Sciatic nerve (tissue), 2 donors: ENCODE measurements at places on chromosomes 2 and 18.

DNA sequence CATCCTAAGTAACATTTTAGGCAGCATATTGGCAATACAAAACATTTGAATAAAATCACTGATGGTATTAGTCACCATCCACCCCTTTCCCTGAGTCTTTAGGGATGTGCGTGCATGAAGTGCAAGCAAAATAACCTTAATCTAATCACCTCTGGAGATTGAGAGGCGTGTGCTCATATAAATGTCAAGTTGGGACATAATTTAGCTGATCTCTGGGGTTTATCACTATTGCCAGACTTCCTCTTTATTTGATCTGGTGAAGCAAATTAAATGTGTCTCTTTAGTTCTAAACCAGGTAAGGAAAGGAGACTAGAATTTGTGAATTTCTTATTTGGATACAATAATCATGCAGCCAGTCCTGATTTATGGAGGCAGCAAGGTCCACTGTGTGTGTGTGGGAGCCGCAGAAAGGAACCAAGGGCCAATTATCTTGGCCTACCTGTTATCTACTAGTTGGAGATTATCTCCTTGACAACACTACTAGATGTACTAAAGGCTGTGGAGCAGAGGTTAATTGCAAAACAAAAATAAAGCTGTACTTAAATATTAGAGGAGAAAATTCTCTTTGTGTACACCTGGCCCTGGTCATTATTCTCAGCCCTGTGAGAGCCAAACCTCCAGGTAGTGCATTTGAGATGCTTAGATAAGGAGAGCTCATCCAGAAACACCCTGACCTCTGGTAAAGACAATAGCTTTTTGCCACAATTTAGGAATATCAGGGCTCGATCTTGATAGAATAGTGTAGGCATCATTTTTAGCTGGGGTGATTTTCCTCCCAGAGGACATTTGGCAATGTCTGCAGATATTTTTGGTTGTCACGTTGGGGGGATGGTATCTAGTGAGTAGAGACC, 78.2 kb downstream of the HRH4 start:
- no peak for DNase-seq

DNA sequence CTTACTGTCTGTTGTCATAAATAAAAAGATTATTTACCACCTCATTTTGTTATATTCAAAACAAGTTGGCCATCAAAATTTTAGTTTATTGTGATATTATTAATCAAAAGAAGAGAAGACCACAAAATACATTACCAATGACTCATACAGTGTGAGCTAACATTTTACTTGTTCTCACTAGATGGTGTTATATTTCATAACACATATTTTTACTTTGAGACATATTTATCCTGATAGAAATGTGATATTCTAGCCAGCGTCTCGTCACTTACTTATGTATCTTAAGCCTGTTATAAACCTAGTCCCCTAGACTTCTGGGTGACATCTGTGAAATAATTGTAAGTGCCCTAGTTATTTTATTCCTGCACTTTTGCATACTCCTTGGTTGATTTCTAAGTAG, 263.2 kb downstream of the CDH7 start:
- no peak for DNase-seq

- DNase-seq = no peak
Measured at GRCh38 chr2:215870986-215871385, 142.4 kb downstream of the MREG start.

- no peak for DNase-seq
Measured at GRCh38 chr2:195343540-195343939, 313.5 kb upstream of the SLC39A10 start.

- DNase-seq = no peak
Measured at GRCh38 chr2:36553683-36554082, 44.3 kb downstream of the FEZ2 start.

- no peak for DNase-seq
Measured at GRCh38 chr2:88669482-88670214, 21.8 kb upstream of the RPIA start.

DNA sequence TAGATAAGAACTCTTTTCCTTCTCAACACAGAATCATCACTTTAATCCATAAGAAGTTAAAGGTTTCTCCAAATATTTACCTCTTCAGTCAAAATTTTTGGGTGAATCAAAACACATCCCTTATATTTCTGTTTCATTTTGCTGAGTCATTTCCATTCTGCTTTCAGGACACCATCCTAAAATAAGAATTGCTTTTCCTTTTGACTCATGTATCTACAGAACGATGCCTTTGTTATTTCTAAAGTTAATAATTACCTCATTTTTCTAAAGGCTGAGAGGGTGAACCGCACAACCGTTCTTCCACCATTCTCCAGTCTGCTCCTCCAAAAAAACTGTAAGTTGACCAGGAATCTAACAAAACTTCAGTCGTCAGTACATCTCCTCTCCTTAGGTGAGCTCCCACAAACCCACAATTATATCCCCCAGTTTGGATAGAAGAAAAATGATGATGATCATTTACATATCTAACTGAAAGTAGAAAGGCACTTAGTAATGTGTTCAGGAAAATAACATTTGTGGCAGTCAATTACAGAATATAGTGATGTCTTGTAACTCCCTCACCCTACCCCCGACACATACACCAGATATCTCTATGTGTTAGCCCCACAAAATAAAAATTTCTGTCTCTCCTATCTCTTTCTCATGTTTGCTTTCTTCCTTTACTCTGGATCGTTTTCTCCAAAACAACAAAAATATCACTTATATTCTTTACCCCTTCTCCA, 162.5 kb downstream of the RAD51AP2 start:
- DNase-seq = no peak

- no peak for DNase-seq
Measured at GRCh38 chr2:104413890-104414289, 440.0 kb upstream of the POU3F3 start.

GRCh38 chr2:105990624-105991023, 203.5 kb downstream of the UXS1 start:
- no peak for DNase-seq

DNA sequence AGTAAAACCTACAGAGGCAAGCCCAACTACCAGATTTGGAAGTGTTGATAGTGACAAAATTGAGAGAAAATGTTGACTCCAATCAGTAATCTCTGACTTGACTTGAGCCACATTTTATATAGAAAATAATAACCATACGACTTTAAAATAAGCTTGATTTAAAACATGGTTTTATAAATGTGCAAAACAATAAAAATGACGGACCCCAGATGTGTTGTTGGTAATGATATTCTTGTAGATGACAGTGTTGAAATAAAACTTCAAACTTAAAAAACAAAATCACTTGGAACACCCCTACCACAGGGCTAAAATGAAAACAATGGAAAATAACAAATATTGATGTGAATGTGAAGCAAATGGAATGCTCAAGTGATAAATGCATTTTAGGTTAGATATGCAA, 188.1 kb downstream of the SRBD1 start:
- DNase-seq = no peak

DNA sequence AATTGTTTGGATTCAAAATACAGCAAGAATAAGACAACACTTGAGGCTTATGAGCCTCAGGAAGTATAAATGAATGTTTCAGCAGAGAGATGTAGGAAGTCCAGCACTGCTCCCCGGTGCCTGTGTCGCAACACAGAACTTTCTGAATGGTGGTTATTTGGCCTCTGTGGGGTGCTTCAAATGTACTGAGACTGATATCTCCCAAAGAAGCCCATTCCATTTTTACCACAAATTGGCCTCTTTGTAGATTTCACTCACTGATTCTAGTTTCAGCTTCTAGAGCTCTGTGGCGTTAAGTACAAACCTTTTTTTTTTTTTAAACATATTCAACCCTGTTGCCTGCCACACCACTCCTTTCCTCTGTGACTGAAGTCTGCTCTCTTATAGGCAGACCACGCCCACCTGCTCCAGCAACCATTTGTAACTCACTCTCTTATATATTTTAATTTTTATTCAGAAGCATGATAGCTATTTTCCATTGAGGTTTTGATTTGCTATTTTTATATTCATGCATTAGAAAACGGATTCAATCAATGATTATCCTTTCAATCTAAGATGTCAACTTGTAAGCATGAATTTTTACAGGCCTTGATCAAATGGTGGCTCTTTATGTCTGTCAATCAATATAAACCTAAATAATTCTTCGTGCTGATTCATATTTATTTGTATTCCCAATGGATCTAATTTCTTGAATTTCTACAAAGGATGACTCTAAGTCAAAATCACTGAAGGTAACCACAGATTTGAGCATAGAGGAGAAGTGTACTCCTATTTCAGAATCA, 277.1 kb upstream of the CCDC68 start:
- DNase-seq = no peak

- no peak for DNase-seq
Measured at GRCh38 chr2:181594322-181594721, 62.6 kb downstream of the CERKL start.

DNA sequence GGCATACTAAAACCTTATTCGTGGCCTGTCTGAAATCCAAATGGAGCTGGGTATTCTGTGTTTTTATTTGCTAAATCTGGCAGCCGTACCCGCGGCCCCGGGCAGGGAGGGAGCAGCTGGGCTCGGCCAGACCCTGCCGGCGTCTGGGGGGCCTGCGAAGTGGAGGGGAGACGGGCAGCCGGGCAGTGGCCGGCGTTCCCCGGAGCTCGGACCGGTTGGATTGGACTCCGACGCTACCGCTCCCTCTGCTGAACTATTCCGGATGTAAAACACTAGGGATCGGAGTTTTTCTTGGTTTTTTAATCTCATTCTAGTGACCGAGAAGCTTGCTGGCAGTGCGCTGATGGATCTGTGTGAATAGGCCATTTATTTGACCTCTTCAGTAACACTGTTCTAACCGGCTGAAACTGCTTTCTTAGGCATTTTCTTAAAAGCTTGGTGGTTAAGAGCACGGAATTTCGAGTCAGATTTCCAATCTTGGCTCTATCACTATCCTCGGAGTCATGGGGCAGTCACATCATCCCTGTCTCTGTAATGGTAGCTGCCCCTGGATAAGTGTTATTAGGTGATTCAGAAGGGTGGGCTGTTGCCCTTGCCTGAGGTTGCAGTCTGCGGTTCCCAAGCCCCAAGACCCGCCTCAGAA, 694 bp downstream of the UNC50 start:
- DNase-seq = no peak

- no peak for DNase-seq
Measured at GRCh38 chr2:152479282-152479681, 144.3 kb downstream of the FMNL2 start.

GRCh38 chr2:29017716-29018435, 36.8 kb downstream of the TOGARAM2 start:
- DNase-seq = no peak

DNA sequence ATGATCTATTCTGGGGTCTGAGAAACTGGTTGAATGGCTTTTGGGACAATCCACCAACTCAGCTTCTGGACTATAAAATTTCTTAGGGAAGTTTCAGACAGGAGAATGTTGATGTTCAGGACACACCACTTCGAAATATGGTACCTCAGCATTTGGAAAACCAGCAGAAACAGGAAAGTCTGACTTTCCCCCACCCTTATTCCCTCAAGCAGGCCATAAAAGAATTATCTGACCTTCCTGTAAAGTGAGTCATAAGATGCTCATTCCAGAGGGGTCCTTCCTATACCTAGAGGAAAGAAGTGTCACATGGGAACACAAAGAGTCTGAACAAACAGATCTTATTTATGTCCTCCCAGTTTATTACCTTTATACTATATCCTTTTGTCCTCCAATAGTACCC, 415.0 kb downstream of the CPS1 start:
- no peak for DNase-seq

- no peak for DNase-seq
Measured at GRCh38 chr2:85591563-85591962, 4.0 kb upstream of the RNF181 start.

DNA sequence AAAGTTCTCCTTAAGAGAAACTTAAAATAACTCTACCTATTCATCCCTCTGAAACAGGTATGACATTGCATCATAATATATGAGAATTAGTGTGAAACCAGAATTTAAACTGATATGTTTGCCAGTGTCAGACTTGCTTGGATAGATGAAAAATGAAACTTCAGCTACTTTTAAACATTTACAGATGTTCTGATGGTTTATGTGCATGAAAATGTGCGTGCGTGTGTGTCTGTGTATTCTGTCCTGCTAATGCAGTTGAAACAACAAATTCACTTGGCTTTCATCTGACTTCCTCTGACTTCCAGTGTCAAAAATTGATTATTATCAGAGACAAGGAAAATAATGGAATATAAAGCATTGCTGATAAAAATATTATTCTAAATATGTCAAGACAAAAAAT, 719.4 kb downstream of the LRP1B start:
- DNase-seq = no peak

- DNase-seq = no peak
Measured at GRCh38 chr2:200378652-200379290, 72.3 kb downstream of the SPATS2L start.

DNA sequence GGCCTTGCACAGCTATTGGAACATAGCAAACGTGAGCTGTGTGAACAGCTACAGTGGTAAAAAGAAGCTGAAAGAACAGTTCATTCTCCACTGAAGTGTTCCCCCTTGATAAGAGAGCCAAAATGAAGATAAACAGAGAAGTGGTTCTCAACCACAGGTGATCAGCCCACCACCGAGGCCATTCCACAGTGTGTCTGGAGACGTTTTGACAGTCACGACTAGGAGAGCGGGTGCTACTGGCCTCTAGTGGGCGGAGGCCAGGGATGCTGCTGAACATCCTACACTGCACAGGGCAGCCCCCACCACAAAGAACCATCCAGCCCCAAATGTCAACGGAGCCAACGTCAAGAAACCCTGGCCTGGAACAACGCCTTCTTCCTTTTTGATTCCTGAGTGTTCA, 38.4 kb downstream of the ADCY3 start:
- DNase-seq = no peak

- no peak for DNase-seq
Measured at GRCh38 chr2:186862869-186863709, 14.1 kb upstream of the ZSWIM2 start.

DNA sequence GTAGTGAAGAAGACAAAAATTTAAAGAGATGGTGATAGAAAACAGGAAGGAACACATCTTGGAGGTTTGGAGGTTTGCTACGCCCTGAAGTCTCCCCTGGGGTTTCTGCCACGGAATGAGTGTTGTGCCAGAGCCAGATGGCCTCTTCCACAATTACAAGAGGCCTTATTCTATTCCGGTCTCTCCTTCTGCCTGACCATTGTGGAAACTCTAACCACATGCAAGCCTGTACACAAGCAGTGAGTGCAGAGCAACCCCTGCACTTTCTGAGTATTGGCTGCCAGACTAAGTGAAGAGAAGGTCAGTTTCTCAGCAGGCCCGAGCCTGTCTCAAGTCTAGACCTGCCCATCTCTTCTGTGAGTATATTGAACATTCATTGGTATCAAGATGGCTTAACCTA, 22.7 kb upstream of the MYO1B start:
- DNase-seq = no peak

GRCh38 chr2:199972088-199972626, 16.8 kb downstream of the MAIP1 start:
- DNase-seq = no peak

GRCh38 chr2:224670203-224670602, 46.0 kb downstream of the CCDC195 start:
- DNase-seq = no peak

GRCh38 chr2:115389024-115389423, 946.6 kb downstream of the DPP10 start:
- DNase-seq = no peak

DNA sequence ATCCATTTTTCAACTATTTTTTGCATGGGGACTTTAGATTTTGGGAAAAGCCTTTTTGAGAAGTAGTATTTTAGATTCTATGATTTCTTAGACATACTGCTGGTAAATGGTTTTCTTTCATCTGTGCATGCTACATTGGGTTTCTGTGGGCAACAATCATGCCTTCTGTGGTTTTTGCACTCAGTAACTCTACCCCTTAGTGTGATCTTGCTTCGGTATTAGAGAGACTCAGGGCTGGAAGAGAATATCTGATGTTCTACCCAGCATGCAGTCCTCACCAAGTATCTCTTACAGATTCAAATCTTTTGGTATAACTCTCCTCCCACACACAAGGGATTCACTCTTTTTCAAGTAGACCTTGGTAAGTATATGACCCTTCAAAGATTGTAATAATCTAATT, 183.0 kb downstream of the PMAIP1 start:
- no peak for DNase-seq
